ENCODE measurements at places on chromosomes 13 and 19.

DNA sequence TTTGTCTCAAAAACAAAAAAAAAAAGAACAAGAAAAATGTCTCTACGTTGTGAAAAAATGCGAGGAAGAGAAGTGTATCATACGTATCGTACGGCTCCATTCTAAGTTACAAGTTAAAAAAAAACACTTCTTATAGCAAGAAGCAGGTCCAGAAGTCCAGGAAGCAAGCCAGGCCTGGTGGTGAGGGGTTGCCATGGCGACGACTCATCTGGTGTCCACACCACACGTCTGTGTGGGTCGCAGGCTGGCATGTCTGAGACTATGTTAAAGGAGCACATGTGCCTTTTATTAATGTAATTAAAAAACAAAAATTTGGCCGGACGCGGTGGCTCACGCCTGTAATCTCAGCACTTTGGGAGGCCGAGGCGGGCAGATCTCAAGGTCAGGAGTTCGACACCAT is 5.9 kb downstream of the MED16 start:
- DNase-seq: no peak

DNA sequence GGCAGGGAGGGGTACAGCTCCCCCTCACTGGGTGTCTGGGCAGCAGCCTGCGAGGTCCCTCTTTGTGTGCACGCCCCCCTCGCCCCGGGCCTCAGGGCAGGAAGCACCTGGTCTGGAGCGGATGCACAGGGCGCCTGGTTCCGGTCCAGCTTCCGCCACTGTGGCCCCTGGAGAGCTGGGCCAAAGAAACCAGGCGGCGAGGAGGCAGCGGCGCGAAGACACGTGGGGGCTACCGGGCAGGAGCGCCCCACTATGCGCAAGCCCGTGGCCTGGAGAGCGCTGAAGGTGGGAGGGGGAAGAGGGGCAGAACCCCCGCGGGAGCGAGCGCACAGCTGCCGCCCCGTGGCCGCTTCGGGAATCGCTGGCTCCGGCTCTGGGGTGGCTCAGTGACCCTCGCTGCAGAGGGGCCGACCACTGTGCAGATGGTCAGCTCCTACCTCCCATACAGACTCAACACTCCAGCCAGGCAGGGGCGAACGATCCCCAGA is 1.7 kb upstream of the LYL1 start:
- no peak for DNase-seq

DNA sequence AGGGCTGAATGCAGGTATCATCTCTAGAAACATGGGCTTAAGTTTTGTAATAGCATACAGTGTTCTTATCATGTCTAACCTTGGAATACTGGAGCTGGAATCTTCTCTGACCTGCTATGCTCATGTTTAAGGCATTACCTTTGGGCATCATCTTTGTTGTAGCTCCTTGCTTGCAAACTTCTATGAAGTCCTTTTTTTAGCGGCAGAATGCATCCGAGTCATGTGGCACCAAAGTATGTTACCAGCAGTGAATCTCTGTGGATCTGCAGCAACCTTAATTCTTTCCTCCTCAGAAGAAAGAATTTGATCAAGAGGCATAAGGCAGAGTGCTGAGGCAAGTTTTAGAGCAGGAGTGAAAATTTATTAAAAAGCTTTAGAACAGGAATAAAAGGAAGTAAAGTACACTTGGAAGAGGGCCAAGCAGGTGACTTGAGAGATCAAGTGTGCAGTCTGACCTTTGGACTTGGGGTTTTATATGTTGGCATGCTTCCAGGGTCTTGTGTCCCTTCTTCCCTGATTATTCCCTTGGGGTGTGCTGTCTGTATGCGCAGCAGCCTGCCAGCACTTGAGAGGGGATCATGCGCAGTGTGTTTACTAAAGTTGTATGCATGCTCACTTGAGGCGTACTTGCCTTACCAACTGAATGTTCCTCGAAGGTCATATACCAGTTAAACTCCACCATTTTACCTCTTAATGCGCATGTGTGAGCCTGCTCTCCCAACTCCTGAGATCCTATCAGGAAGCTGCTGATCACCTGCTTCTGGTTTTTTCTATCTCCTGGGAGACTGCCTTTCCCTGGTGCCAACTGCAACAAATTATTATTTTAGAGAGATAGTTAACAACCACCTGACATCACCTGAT is 115.5 kb downstream of the LACC1 start:
- DNase-seq: no peak

- peak; percentile 89 for DNase-seq
Measured at GRCh38 chr19:49680421-49681351, 3.6 kb downstream of the PRMT1 start.

DNA sequence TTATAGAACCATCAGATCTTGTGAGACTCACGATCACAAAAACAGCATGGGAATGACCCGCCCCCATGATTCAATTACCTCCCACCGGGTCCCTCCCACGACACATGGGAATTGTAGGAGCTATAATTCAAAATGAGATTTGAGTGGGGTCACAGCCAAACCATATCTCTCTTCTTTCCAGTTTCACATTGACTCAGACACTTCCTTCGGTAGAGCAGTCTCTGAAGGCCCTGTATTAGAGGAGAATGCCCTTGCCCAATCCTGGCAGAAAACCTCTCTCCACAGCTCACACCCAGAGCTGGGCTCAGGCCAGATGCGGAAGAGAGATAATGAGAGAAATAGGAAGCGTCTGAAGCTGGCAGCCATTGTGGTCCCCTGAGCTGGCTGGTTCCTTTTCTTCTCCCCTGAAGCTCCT is 72.4 kb upstream of the CLDN10 start:
- peak; percentile 28 for DNase-seq

DNA sequence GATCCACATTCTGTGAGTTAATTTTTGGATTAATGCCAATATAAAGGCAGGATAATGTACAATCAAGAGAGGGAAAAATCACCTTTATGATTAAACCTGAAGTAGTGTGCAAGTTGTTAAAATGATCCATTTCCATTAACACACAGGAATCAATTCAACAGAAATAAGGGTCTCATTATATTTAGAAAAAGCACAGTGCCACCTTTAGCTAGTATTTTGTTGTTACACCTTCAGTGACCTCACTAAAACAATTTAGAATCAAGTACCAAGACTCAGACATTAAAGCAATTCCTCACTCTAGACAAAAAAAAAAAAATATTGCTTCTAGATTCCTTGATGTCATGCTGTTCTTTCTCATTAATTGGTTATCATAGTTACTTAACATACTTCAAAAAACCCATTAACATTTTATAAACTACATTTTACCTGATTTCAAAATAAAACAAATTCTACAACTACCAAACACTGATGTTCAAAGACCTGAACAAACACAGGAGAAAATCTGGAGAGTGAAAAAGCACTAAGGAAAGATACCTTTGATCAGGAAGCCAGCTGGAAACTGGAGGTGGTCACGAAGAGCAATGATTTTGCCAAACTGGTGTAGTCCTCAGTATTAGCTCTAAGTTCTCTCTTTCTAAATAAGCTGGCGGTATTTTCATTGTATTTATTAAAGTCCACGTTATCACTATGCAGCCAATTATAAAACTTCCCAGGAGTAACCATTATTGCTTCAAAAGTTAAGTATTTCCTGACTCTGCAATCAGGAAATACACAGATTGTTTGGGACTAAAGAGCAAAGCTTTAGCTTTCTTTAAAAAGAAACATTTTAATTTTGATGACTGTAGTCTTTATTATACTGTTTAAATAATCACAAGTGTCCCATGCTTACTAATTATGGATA is 115.3 kb downstream of the TBC1D4 start:
- no peak for DNase-seq

- no peak for DNase-seq
Measured at GRCh38 chr13:80177327-80177726, 163.6 kb downstream of the SPRY2 start.

DNA sequence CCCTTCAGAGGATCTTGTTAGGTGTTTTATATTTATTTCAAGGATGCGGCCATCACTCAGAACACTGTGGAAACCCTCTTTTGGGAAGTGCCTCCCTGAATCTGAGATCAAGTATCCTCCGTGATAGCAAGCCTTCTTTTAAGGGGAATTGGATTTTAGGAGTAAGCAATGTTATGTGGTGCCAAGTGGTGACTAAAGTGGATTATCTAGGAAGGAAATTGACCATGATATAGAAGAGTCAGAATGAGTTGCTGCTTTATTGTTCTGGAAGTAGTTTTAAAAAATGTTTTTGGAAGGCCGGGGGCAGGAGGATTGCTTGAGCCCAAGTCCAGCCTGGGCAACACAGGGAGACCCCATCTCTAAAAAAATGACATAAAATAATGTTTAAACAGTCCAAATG is 6.7 kb downstream of the ERCC5 start:
- DNase-seq: no peak

DNA sequence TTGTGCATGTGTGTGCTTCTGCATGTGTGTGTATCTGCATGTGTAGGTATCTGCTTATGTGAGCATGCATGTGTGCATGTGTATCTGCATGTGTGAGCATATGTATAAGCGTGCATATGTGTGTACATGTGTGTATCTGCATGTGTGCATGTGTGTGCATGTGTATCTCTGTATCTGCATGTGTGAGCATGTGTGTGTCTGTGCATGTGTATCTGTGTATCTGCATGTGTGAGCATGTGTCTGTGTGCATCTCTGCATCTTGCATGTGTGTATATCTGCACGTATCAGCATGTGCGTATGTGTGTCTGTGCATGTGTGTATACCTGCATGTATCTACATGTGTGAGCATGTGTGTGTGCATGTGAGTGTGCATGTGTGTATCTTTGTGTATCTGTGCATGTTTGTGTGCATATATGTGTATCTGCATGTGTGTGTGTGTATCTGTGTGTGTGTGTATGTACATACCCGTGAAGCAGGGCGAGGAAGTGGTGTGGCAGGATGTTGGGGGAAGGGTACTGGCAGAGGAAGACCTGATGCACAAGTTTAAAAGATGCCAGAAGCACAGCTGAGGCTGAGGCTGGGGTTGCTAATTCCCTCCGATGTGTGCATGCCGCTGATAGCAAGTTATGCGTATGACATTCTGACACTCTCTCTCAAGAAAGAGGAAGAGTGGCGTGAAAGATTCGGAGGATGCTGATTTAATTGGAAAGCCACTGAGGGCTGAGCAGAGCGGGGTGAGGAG is 64.2 kb downstream of the TEX29 start:
- DNase-seq: no peak

GRCh38 chr13:91302111-91302510 is 45.4 kb upstream of the MIR17HG start:
- no peak for DNase-seq

GRCh38 chr19:34254698-34255432 is 511 bp downstream of the GARRE1 start:
- no peak for DNase-seq

DNA sequence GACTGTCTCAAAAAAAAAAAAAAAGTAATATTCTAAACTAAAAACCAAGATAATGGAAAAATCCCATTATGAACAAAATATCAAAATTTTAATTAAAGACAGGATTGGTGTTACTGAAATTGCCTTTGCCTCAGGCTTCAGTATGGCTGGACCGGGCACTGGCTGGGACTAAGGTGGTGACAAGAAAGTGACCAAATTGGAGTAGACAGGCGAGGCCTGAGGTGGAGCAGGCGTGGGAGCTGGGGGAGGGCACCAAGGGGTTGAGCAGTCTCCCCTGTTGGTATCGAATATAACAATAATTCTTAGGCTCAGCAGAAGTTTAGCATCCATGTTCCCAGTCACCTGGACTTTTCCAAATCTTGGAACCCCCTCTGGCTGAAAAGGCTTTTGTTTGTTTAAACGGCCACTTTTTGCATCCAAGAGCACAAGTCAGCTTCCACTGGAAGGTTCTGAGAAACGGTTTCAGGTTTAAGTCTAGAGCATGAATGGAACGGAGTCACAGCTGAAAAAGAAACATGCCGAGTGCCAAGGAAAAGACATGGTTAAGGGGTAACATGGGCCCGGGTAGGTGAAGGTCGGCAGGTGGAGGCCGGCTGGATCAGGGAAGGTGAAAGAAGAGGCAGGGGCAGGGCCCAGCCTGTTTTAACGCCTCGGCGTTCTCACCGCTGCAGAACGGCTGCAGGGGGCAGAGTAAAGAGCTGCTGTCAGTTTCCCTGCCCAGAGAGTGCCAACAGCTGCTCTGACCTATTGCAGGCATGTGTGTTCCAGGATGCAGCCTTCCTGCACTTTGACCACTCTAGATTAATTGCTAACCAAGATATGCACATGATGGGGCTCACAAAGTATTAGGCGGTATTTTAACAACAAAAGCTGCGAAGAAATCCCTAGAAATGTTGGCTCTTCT is 104.4 kb downstream of the TM9SF2 start:
- DNase-seq: peak; percentile 50

- DNase-seq: no peak
Measured at GRCh38 chr13:106916329-106916976, 348.5 kb upstream of the ARGLU1 start.

DNA sequence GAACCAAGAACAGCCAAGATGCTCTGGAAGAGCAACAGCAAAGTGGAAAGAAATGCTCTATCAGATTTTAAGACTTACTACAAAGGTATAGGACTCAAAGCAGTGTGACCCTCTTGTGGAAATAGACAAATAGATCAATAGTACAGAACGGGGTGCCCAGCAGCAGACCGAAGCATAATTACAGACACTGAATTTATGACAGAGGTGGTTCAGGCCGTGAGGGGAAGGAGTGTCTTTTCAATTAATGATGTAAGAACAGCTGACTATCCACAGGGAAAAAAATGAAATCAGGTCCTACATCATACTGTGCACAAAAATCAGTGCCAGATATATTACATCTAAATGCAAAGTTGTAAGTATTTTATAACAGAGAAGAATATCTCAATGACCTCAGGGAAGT is 95.6 kb downstream of the KATNAL1 start:
- no peak for DNase-seq

DNA sequence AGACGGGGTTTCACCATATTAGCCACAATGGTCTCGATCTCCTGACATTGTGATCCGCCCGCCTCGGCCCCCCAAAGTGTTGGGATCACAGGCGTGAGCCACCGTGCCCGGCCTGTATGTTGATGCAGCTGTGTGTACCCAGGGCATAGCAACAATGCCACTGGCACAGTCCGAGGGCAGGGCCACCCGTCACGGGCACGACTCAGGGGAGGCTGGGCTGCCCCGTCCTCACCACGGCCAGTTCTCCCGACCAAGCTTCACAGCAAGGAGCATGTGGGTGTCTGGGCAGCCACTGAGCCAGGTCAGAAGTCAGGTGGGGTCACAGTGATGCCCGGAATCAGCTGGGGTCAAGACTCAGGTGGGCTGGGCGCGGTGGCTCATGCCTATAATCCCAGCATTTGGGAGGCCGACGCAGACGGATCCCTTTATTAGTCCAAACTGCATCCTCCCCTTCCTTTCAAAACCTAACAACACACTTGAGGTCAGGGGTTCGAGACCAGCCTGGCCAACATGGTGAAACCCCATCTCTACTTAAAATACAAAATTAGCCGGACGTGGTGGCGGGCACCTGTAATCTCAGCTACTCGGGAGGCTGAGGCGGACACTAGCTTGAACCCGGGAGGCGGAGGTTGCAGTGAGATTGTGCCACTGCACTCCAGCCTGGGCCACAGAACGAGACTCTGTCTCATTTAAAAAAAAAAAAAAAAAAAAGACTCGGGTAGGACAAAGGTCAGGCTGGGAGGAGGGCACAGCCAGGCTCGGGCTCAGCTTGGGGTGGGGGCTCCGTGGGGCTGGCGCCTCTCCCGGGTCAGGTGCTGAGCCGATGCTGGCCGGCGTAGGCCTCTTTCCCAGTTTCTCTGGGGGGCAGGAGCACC is 1.2 kb upstream of the CDC34 start:
- DNase-seq: no peak

Data from SK-N-DZ (cell line).